ENCODE measurements at places on chromosomes 11 and 22.
A peak's percentile ranks its signal among the peaks of the same experiment; 100 is the strongest.

- no peak for DNase-seq
Measured at GRCh38 chr11:124551189-124551588, 7.7 kb upstream of the OR8B12 start.

- DNase-seq = peak; percentile 17
Measured at GRCh38 chr11:61954851-61955421, 4.8 kb downstream of the BEST1 start.

GRCh38 chr11:416757-417621, 2.2 kb upstream of the SIGIRR start:
- peak; percentile 46 for DNase-seq

DNA sequence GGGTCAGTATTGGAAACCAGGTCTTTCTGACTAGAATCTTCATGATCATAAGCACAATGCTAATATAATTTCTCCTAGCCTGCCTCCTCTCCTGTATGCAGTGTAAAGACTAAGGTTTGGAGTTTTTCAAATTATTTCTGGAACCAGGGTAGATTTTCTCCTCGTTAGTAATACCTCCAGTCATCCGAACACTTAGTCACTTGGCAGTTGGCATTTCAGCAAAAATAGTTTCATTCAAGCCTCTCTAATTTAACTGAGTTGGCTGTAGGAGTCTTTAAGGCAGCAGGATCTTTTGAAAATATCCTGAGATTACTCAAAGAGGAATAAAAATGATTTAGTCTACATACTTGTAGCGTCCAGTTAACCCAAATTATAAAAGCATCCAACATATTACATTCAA, 6.3 kb downstream of the TYR start:
- DNase-seq = no peak

DNA sequence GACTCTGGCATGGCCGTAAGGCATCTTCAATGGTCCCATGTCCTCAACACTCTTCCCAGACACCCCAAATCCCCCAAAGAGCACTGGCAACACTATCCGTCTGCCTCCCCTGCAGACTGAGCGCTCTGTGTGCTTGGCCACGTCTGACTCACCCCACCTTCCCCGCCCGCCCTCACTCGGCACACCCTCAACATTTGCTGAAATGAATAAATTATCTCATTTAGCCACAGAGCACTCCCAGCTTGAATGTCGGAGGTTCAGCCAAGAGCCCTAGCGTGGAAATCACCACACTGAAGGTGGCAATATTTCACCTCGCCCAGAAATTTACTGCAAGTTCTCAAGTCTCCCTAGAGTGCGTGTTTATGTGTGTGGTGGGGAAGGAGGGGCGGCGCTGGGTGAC, 46.6 kb upstream of the TCF20 start:
- DNase-seq = peak; percentile 69

DNA sequence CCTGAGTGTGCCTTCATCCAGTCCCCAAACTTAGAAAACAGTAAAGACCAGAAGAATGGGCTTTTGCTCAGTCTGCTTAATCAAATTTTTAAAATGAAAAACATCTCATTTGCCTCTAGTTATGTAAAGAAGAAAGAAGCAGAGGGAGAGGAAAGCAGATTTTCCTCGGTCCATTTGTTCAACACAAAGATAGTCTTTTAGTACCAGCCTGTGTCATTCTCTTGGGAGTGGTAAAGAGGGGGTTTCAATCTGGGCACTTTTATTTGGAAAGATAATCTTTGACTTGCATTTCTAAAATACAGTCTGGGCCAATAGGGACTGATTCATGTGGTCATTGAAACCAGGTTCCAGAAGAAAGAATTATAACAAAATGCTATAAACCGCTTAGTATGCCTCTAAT, 29.5 kb downstream of the KREMEN1 start:
- DNase-seq = no peak

DNA sequence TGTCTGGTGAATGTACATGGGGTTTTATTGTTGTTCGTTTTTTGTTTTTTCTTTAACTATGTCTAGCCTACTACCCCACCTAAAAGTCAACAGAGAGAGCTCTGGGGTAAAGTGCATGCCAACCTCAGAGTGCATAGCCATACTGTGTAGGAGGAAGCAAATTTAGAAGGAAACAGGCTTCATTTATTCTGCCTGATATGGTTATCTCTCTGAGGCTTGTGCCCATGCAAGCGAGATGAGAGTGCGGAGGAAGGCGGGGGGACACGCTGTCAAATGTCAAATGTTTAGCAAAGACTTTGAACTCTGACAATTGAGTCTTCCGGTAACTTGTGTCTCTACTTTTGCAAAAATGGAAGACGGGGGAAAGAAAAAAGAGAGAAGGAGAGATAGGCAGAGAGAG, 295.5 kb downstream of the ETS1 start:
- peak; percentile 68 for DNase-seq

- peak; percentile 13 for DNase-seq
Measured at GRCh38 chr22:45397806-45398205, 15.6 kb downstream of the SMC1B start.

DNA sequence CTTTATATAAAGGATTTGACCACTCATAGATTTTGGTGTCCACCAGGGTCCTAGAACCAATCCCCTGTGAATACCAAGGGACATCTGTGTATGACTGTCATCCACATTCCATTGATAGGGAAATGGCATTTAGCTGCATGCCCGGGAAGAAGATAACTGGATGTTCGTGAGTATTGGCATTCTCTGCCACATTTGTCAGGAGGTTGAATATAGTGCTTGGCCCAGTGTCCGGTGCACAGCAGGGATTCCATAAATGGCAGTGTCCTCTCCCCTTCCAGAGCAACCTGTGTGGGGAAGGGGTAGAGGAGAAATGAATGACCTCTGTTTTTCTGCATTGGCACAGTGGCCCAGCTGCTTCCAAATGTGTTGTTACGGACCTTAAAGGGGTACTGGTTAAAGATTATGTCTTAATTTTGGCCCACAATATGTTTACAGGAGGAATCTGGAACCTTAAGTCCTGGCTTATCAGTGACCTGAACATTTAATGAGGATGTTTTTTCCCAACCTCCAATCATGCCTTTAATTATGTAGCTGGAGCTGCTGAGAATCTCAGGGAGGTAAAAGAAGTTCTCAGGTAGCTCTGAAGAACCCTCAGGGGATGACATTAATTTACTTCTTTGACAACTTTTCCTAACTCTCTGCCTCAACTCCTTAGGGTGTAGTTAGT, 33.6 kb upstream of the OR4B1 start:
- DNase-seq = no peak

GRCh38 chr11:72985645-72986044, 156.5 kb downstream of the FCHSD2 start:
- no peak for DNase-seq

DNA sequence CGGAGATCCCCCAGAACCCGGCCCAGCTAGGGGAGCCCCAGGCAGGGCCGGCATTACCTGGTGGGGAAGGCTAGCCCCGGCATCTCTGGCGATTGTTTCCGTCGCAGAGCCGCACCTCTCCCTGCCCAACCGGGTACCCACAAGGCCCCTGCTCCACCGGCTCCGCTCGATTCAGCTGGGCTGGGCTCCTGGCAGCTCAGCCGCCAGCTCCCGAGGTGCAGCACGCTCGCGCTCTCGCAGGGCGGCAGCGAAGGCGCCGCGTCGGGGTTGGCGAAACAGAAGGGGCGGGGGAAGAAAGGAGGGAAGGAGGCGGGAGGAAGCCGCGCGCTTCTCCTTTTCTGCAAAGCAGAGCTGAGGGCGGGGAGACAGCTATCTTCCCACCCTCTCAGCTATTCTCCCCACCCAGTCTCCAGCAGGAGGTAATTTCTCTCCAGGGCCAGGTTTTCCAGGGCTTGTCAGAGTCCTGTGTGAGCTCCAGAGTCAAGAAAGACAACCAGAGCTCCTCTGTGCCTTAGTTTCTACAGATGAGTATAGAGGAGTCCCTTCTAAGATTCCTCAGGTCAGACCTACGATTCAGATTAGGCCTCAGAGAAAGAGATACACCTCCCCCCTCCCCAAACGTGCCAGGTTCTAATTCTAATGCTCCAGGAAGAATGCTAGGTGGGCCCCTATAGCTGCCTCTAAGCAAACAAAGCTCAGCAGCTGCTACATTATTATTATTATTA, 62.0 kb downstream of the PAK1 start:
- peak; percentile 78 for DNase-seq

DNA sequence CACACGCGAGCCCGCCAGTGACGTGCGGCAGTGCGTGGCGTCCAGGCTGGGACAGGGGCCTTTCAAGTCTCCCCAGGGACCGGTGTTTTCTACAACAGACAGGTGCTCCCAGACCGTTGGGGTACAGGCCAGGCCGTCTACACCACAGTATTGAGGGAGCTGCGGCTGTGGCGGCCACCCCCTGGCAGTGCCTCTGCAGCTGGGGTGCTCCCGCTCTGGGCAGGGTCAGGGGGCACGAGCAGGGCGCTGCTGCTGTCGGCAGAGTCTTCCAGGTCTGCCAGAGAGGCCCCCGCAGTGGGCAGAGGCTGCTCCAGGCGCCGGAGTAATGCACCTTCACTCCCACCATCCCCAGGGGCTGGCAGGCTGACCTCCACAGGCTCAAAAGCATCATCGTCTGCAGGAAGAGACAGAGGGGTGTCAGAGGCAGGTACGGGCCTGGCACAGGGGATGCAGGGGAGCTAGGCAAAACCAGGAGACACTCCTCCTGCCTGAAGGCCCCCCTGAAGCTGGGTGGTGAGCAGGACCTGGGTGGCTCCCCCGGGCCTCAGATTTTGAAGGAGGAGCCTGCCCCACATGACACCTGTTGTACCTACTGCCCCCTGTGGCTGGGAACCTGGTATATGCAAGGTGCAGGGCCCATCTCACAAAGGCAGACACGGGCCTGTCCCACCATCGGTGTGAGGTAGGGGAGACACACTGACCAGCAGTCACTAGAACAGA, 83.3 kb downstream of the DGCR2 start:
- DNase-seq = no peak

GRCh38 chr11:15602785-15603567, 488.3 kb downstream of the INSC start:
- DNase-seq = no peak

DNA sequence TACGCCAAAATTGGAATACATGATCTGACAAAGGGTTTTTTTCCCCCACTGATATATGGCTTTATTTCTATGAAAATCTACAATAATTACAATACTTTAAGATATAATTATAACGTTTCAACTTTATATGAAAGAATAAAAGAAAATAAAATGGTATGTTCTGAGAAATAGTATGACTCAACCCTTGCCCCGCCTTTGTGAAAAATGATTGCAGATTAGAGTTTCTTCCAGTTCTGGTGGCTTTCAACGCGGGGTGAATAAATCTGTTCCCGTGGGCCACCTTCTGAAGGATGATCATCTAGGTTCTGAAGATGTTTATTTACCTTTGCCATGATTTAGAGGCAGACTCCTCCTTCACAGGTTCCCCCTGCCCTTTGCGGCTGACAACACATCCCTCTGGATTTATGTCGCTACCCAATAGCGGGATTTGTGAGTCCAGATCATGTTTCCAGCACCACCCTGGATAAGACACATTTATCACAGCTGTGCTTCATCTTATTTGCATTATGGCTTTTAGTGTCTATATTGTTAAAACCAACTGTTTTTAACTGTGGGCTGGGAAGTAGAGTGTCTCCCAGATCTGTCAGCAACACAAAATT, 607.0 kb upstream of the KIRREL3 start:
- no peak for DNase-seq

- no peak for DNase-seq
Measured at GRCh38 chr11:73734993-73735392, 25.9 kb downstream of the RAB6A start.

GRCh38 chr11:123698546-123699127, 42.8 kb downstream of the ZNF202 start:
- no peak for DNase-seq

DNA sequence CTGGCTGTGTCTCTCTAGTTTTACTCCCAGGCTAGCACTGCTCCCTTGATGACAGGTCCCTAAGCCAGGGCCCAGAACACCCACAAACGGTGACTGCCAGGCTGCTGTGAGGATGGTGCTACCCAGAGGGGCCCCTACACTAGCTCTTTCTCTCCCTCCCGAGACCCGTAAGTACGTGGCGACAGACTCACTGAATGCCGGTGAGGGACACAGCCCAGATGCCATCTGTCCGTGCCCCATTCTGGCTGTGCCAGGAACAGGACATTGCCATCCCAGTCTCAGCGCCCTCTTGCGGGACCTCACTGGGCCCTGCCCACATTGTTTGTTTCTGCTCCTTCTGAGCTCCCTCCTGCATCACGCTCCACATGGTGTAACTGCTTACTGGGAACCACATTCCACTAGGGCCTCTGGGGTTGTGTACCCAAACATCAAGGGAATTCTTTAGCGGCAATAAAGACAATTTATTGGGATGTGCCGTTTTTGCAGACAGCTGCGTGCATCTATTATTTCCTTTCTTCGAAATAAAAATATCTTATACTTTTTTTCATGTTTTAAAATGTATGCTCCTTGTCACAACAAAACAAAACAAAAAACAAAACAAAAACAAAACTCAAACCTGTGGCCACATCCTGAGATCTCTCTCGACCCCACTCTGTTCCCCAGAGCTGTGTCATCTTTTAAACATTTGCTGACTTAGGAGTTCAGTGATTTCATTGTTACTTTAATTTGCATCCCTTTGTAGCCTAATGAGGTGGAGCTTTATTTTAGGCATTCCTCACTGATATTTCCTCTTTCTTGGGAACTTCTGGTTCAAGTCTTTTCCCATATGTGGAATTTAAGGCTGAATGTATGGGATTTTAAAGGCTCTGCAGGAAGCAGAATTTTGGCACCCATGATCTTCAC, 4.4 kb upstream of the TPCN2 start:
- peak; percentile 13 for DNase-seq

GRCh38 chr11:12388939-12389670, 11.7 kb downstream of the PARVA start:
- no peak for DNase-seq

GRCh38 chr11:27002838-27003237, 8.9 kb downstream of the FIBIN start:
- no peak for DNase-seq

- no peak for DNase-seq
Measured at GRCh38 chr11:46712874-46713576, 6.0 kb upstream of the F2 start.

DNA sequence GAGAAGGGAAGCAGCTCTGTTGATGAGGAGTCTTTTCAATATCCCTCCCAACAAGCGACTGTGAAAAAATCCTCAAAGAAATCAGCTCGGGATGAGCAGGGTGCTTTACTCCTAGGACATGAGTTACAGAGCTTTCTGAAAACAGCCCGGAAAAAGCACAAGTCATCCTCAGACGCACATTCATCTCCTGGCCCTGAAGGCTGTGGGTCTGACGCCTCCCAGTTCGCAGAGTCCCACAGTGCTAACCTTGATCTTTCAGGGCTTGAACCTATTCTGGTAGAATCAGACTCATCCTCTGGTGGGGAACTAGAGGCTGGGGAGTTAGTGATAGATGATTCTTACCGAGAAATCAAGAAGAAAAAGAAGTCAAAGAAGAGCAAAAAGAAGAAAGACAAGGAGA, 7.7 kb downstream of the HMGXB4 start:
- DNase-seq = no peak
